ENCODE measurements at places on chromosomes 4 and X.

- DNase-seq: no peak
Measured at GRCh38 chr4:100872811-100873210, 355.0 kb upstream of the EMCN start.

DNA sequence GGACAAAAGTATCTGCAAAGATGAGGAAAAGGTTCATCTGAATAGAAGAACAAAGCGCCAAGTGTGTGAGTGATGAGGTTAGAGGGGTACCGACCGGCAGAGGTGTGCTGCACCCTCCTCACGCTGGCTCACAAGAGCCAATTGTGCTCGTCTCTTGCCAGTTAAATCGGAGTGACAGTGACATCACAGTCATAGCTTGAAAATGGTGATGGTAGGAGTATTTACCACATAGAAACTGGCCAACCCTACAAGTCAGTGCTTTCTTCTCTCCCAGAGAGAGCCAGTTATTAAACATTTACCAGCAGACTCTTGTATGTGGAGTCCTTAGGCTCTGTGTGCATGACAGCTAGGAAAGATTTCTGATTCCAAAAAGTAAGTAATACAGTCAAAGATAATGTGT lies 32.4 kb downstream of the CLDN22 start:
- DNase-seq: no peak

DNA sequence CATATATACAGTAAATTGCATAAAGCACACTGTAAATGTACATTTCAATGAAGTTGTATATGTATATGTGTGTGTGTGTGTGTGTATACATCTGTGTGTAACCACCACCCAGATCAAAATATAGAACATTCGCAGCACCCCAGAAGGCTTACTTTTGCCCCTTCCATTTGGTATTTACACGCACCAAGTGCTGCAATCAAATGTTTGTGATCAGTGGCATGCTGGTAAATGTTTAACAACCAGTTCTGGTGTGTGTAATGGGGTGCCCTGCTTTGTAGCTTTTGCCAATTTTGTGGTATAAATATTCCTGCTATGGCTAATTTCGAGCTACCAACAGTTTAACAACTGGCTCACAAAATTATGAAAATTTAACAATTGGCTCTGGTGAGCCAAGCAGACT lies 101.3 kb downstream of the RTL5 start:
- DNase-seq: no peak

DNA sequence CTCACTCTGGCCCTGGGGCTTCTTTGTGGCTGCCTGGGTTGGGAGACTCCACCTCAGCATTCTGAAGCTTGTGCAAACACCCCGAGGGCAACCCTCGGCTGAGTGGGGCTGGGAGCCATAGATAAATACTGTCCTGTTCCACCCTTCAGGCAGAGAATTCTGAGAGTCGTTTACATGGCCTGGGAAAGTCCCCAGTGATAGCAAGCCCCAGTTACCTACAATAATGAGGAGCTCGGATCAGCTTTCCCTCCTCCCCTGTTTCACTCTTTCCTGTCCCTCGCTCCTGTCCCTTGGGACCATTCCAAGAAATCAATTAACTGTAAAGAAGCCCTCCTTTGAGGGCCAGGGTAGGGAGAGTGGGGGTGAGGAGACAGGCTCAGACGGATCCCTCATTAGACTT lies 31.6 kb upstream of the DDX3X start:
- DNase-seq: peak; percentile 87

DNA sequence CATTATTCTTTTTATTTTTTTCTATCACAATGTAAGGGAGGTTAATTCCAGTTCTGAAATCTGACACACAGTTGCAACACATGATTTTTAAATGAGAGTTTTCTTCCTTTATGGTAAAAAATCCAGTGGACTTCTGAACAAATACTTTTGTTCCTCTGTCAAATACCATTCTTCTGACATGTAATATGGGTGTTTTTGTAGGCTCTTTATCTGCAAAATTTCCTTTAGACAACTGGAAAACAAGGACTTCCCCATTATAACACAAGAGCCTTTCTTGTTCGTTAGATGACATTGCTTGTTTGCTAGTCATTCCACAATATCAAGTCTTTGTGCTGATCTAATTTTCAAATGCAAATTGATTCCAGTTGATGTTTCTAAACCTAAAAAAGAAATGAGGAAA lies 7.7 kb downstream of the FANCB start:
- no peak for DNase-seq
